ENCODE measurements at places on chromosomes 1 and 21.

DNA sequence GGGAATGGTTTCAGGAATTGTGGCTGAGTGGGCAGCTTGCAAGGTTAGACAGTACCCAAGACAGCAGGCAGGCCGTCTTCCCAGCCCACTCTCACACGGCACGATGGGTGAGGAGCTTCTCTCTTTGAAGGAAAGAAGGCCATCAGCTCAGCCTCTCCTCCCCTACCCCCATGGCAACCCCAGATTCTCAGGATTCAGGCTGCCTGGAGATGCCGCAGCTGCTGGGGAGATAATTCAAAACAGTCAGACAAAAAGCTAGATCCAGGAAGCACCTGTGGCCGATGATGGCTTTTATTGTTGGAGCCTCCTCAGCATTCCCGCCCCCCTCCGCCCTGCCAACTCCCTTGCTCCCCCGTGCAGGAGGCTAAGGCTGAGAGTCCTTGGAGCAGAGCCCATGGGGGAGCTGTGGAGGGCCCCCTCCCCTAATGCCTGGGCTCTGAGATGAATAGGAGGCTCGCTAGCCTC, 220.5 kb downstream of the TRABD2B start:
- no peak for DNase-seq

DNA sequence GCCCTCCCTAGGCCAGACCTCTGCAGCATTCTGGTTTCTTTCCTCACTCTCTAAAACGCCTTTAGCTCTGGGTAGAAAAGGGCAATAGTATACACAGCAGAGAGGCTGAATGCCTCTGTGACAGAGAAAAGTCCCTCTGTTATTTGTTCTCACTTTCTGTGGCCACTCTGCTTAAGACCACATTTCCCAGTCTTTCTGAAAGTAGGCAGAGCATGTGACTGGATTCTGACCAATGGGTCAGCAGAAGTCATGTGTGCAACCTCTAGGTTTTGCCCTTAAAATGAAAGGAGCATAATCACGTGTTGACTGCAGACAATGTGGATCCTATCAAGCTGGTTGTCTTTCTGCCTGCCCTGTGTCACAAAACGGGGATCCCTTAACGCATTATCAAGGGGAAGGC, 79.7 kb upstream of the MARK1 start:
- DNase-seq = no peak

- DNase-seq = no peak
These were observed 31.0 kb upstream of the BEND5 start for GRCh38 chr1:48807554-48808260.

DNA sequence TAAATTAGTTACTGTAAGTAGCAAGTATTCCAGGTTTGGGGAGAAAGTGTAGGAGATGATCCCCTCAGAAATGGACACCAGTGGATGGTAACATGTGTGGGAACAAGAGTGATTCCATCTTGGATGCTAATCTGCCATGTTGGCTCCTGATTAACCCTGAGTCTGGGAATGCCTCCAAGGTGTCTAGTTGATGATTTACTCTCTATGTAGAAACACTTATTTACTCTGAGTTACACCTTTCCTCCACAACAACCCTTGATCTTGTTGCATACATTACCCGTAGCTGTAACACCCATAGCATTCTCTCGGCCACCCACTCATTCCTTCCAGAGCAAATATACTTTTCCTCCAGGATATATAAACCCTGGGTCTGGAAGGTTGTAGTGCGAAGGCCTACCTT, 315.9 kb upstream of the GREM2 start:
- DNase-seq = no peak

- DNase-seq = no peak
These were observed 28.7 kb upstream of the CRNN start for GRCh38 chr1:152442765-152443164.

GRCh38 chr1:34529935-34530859, 224.7 kb upstream of the GJB5 start:
- no peak for DNase-seq
